ENCODE measurements at places on chromosomes 11 and 22.

GRCh38 chr11:24855951-24856350 is 359.1 kb downstream of the LUZP2 start:
- no peak for DNase-seq

DNA sequence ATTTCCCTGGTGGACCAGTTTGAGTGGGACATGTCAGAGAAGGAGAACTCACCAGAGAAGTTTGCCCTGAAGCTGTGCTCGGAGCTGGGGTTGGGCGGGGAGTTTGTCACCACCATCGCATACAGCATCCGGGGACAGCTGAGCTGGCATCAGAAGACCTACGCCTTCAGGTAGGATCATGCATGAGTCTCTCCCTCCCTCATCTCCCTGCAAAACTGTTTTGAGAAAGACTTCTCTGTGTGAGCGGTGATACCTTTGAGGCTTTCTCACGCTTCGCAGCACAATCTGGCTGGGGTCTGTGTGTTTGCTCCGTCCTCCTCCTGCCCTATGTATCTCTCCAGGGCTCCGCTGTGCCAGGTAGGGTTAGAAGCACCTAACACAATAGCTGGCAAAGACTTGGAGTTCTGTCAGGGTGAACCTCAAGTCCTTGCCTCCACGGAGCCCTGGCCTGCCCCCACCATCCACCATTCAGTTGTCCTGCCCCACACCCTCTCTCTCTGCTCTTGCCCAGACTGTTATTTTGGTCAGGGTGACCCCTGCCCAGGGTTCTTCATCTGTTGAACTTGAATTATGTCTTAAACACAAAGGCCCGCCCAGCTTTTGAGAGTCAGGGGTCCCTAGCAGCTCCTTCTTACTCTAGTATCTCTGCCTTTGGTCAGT is 13.4 kb downstream of the DERL3 start:
- DNase-seq = no peak

DNA sequence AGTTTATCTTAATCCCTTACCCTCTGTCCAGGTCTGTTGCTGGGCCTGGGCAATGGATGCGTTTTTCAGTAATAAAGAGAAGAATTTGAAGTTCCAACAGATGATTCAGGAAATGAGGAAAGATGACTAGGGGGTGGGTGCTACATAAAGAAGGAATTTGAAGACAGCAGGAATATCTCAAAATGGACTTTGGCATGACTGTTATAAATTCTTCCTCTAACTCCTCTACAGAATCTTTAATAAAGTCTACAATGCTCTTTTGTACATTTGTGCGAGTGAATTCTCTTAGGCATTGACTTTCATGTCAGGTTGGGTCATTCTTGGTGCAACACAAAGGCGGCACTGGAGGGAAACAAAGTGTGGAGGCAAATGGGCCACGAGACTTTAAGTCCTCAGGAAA is 35.1 kb upstream of the PRSS23 start:
- no peak for DNase-seq

DNA sequence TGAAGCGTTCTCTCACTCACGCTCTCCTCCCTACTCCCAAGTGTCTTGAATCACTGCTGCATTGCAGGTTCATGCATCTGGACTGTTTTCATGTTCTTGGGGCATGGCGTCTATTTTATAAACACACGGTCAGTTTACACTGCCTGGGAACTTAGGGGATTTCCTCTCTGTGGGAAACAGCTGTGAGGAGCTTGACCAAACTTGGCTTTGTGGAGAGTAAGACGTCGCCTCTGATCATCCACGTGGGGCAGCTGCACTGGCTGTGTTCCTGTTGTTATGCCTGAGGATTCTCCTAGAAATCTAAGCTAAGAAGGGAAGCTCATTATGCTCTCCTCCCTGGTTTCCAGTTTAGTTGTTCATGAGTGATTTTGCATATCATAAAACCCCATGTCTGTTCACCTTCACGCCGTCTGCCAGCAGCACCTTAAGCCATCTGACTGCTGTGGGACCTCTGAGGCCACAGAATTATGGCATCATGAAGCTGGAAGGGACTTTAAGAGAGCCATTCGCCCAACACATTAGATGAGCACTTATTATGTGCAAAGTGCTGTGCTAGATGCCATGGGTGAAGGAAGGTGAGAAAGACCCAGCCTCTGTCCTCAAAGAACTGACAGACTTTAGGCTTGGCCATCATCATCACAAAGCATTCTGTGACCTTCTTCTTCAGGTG is 38.8 kb upstream of the POU2AF1 start:
- DNase-seq = no peak

GRCh38 chr22:24046024-24046423 is 34.9 kb downstream of the CABIN1 start:
- no peak for DNase-seq

DNA sequence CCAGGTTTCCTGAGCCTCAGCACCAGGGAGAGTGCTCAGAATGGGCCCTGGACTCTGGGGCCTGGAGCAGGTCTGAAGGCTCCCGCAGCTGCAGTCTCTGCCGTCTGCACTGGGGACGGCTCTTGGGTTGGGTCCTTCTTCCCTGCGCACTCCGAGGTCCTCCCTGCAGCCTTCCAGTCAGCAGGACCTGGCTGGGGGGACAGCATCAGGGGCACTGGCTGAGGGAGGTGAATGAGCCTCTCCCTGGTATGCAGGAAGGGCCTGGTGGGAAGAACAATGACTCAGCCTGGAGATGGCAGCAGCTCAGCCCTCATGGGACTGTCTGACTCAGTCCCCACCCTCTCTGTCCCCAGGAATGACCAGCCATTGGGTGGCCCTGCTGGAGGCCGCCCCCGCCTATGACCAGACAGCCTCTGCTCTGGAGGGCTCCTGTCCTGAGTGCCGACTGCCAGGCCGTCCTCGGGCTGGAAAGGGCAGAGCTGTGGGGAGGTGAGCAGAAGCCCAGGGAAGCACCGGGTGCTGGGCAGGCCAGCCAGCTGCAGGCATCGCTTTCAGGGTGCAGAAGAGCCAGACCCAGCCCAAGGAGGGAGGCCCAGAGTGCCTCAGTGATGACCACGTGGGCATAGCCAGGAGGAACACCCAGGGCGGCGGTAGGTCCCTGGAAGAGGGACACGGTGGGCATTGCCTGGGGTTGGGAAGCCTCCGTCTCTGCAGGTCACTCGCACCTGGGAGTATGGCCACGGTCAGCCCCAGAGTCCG is 455.0 kb downstream of the BRD1 start:
- no peak for DNase-seq

DNA sequence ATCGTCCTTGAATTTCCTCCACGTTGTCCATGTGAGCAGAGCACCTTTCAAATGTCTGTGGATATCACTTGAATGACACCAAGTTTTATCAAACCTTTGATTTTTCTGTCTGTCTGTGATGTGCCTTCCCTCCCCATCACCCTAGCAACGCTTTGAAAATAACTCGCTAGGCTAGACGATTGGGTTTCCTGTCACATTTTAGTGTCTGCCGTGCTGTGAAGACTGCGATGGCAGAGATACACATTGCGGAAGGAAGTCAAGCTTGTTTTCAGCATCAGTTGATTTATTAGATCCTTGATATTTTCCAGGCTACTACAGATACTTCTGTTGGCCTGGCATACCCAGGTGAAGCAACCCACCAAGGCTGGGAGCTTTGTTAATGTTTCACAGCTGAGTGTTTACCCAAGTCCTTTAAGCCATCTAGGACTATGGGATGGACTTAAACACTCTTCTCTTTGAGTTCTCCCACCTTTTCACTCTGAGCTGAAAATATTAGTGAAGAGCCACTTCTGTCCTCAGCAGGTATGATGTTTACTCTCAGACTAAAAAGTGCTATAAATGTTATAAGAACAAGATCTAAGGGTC is 93.6 kb upstream of the CD44 start:
- DNase-seq = no peak

DNA sequence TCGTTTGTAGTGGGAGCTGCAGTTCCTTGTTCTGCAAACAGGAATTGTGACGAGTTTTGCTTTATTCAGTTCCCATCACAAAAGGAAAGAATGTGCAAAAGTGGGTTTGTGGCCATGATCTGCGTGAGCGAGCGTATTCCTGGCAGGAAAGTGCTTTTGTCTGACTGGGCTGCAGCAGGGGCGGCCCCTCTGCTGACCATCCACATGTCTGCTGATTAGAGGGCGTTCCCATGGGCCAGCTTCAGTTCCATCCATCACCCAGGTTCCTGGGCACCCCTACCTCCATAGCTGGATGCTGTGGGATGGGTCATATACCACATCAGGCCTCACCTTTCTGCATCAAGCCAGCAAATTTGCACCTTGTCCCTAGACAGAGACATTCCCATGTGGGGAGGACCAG is 28.9 kb upstream of the GAL start:
- DNase-seq = no peak

- no peak for DNase-seq
Observed at GRCh38 chr22:26623984-26624383, 2.2 kb downstream of the CRYBA4 start.

- DNase-seq = no peak
Observed at GRCh38 chr11:73565804-73566203, 32.1 kb downstream of the FAM168A start.

DNA sequence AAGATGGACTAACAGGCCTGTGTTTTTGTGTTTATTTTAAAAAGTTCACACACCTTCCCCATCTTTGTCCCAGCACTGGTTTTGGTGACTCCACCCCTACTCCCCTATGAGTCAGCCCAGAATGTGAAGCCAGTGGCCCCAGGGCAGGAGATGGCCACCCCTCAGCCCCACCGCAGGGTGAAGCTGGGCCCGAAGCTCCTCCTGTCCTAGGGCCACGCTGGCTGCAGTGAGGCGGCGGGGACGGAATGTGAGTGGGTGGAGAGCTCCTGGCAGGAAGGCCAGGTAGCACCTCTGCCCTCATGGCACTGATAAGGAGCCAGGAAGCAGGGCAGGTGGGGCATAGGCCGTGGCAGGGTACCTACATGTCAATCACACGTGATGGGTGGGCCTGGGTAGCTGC is 39.9 kb downstream of the SGSM3 start:
- DNase-seq = no peak

DNA sequence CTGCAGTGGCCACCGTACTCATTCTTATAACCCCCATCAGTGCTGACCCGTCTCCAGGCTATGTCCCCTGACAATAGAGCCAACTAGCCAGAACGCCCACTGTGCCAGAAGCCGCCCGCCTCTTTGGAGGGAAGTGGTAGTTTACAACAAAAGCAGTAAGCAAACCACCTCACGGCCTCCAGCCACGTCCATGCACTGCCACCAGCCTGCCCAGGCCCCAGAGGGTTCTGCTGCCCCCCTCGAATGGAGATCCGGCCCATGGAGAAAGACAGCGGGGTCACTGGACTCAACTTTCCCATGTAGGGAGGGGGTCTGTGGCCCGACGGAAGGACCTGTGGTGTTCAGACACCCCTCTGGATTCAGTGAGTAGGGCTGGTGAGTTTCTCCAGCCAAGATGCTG is 340.3 kb downstream of the CTTN start:
- no peak for DNase-seq

DNA sequence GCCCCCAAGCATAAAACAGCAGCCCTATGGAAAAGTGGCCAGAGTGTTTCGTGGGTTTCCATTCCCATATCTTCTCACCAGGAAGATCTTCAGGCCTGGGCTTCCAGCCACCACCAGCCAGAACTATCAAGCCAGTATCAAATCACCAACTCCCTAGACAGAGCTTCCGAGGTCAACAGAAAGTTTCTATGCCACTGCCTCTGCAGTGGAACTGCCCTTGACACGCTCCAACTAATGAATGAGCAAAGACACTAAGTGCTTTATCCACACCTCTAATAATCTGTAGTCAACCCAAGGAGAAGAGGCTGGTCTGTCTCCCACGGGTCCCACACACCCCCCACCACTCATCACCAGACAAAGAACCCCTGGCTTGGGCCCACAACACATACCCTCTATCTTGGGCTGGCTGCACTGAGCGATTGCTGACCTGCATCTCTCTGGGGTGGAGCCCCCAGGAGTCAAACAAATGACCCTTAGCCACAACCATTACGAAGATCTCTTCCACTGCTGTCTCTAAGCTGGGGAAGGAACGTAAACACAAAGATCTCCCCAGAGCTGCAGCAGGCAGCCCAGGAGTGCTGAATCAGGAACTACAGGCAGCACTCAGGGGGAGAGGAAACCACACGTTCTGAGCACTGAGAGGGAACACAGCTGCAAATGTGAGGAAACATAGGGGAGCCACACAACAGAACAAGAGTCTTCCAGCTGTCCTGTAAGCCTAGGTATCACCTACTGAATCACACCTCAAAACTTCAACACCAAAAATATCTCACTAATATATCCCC is 9.7 kb downstream of the OR5AN1 start:
- DNase-seq = no peak
